ENCODE measurements at places on chromosomes 12 and 14. TPM values are rescaled to one million over a fixed set of nuclear protein-coding genes. Genes with fewer than 3 reads are reported as not detected.

Gene ADAM21
- total RNA-seq = 0.40 TPM

Gene CCDC184
- total RNA-seq = 0.51 TPM

Gene SLC6A12
- total RNA-seq = 3.4 TPM

Gene KRT73
- total RNA-seq = not detected

Gene MYH7
- total RNA-seq = not detected

Gene CCDC38
- total RNA-seq = not detected

Gene MUCL1
- not detected for total RNA-seq

Gene ETNK1
- 38.5 TPM for total RNA-seq

Gene RFX4
- total RNA-seq = not detected

Gene KRT79
- 0.57 TPM for total RNA-seq

Gene TBX5
- total RNA-seq = 2.9 TPM

Gene KIF26A
- 1.7 TPM for total RNA-seq

Gene ADCY6
- total RNA-seq = 9.2 TPM

Gene SLCO1C1
- total RNA-seq = not detected

Gene KCNH5
- 3.7 TPM for total RNA-seq

Gene OAS1
- total RNA-seq = 5.1 TPM

Gene RILPL2
- total RNA-seq = 2.7 TPM

Gene CLEC4C
- not detected for total RNA-seq

Gene PLCZ1
- total RNA-seq = not detected

Gene NRXN3
- 0.11 TPM for total RNA-seq

Gene KRT5
- total RNA-seq = 0.36 TPM

Gene DGKA
- total RNA-seq = 58.4 TPM

Gene AKAP3
- 0.97 TPM for total RNA-seq

Gene GPR135
- 4.1 TPM for total RNA-seq

Gene TAS2R20
- not detected for total RNA-seq

Gene GRIP1
- total RNA-seq = 3.3 TPM

Gene STYX
- 15.5 TPM for total RNA-seq

All from Daoy (cell line).